Panc1 (cell line): ENCODE measurements at places on chromosomes 12 and 14. TPM values are rescaled to one million over a fixed set of nuclear protein-coding genes. Genes with fewer than 3 reads are reported as not detected.

GRCh38 chr14:71658261-71658860 is 273.9 kb upstream of the RGS6 start:
- DNase-seq: no peak

DNA sequence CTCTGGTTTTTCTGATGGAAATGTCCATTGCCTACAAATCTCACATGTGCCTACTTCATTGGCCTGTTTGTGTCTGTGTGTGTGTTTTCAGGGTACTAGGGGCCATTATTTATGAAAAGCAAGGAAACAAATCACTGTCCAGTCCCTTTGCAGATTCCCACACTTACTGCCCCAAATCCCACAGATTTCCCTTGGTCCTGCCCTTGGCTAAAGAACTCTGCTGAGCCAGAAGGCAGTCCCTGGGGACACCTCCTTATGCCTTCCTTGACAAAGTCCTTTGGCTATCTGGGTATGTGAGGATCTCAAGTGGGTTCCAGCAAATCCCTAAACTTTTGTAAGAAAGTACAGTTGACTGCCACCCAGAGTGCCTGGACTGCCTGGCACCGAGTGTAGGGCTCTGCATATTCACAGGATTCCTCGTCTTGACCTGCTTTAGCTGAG is 388.1 kb downstream of the BCAT1 start:
- no peak for DNase-seq

TNS2 gene
- total RNA-seq: 48.1 TPM

- DNase-seq: no peak
Observed at GRCh38 chr12:46670636-46671035, 155.2 kb downstream of the SLC38A4 start.

DNA sequence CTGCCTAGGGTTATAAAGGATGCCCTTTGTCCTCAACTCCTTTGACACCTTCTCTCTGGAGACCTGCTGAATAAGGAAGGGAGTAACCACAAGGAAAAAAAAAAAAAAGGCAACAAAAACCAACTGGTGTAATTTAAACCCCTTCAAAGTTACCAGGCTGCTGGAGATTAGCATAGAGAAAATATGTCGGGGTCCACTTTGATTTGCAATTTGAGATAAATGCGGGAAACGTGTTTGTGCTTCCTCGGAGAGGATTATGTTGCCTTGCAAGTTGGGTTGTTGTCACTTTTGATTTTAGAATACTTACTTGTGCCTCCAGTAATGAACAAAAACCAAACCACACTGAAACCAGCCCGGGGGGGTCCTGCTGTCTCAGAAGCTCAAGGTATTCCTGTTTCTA is 200.2 kb upstream of the MYL2 start:
- DNase-seq: no peak

DNA sequence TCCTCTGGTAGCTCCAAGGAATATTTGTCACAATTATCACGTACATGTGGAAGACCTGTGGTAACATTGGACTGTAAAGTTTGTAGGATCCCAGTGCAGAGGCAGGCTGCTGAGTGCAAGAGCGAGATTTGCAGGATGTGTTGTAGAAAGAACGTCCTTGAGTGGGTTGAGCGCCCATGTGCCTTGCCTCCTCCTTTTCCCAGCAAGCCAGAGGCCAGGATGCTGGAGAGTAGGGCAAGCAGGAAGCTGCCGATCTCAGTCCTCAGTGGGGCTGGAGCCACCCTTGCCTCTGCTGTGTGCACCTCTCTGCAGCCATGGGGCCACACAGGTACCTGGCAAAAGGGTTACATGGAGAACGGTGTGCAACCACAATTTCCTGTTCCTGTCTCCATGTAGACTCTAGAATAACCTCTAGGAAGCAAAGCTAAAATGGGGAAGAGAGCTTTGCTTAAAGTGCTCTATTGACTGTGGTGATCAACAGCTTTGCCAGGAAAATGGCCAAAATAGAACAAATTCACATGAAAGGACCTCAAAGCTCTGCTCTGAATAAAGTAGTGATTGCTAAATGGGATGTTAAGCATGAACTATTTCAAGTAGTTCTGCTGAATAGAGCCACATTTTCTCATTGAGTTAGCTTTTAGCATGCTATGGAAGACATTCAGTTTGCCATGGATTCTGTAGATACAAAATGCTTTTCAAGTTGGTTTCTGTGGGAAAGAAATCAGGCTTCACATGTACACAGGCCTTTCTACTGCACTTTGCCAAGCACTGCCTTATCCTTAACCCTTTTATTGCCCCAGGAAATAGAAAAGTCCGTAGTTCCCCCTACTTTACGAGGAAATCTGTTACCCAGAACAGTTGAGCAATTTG is 37.4 kb downstream of the ANKRD9 start:
- DNase-seq: no peak
